Esophagus squamous epithelium (tissue), 5 donors: ENCODE measurements at places on chromosomes 12 and 14.

GRCh38 chr14:105414456-105415371, 4.9 kb upstream of the MTA1 start:
- no peak for DNase-seq

DNA sequence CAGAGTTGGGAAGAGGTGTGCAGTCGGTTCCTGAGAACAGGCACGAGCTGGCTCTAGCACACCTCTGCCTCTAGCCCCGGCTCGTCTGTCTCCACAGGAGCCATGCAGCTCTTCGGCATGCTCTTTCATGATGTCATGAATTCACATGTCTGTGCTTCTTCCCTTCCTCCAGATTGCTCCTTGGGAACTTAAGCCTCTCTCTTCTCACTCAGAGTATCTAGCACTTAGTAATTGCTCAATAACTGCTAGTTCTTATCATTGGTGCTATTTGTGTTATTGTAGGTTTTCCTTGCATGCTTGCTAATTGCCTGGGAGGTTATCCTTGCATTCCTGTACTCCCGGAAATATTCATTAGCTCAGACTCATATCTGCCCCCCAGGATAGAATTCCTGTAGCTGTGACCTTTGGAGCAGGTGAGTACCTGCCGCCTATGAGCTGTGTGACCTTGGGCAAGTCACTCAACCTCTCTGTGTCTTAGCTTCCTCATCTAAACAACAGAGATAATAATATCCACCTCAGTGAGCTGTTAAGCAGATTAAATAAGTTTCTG, 19.5 kb downstream of the FAM181A start:
- DNase-seq = no peak

- DNase-seq = no peak
Observed at GRCh38 chr14:37116933-37117849, 55.2 kb downstream of the SLC25A21 start.

- DNase-seq = no peak
Observed at GRCh38 chr12:12645485-12645884, 33.8 kb downstream of the CREBL2 start.

DNA sequence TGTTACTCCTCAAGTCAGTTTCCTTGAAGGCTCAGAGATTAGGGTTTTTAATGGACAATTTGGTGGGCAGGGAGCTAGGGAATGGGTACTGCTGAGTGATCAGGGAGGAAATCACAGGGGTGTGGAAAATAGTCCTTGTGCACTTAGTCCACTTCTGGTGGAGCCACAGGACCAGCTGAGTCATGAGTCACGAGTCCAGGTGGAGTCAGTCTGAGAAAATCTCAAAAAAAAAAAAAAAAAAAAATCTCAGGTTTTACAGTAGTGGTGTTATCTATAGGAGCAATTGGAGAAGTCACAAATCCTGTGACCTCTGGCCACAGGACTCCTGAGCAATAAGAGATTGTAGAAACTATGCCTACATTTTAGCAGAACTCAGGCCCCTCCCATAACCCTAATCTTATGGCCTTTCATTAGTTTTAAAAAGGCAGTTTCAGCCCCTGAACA, 28.2 kb upstream of the AMN1 start:
- DNase-seq = no peak

GRCh38 chr14:74346341-74346740, 1.9 kb upstream of the VRTN start:
- no peak for DNase-seq

DNA sequence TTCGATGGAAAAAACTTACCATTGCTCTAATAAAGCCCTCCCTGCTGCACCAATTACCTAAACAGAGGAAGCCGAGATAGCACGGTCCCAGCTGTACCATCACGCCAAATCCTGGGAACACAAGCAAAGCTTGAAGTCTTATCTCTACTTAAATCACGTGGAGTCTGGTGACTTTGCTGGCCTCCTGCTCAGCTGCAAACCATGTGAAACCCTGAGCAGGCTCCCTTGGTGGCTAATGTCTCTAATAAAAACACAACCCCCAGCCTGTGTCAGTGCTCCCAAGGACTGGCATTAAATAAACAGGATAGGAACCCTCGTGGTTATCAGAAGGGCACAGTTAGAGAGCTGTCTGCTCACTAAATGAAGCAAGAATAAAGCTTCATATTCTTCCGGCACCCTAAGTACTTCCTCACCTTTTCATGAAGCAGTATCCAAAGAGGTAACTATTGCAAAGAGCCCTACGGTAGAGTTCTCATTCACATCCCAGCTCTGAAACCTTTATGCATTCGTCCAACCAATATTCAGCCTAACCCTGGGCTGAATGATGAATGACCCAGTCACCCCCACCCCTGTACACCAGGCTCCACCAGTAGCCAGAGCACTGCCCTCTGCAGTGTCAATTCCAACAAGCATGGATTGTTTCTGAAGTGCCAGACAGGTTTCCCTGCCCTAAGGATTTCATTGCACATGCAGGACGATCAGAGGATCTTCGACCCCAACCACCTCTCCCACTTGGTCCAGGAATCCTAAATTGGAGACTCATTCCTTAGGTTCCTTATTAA, 452.7 kb upstream of the TMPO start:
- no peak for DNase-seq

DNA sequence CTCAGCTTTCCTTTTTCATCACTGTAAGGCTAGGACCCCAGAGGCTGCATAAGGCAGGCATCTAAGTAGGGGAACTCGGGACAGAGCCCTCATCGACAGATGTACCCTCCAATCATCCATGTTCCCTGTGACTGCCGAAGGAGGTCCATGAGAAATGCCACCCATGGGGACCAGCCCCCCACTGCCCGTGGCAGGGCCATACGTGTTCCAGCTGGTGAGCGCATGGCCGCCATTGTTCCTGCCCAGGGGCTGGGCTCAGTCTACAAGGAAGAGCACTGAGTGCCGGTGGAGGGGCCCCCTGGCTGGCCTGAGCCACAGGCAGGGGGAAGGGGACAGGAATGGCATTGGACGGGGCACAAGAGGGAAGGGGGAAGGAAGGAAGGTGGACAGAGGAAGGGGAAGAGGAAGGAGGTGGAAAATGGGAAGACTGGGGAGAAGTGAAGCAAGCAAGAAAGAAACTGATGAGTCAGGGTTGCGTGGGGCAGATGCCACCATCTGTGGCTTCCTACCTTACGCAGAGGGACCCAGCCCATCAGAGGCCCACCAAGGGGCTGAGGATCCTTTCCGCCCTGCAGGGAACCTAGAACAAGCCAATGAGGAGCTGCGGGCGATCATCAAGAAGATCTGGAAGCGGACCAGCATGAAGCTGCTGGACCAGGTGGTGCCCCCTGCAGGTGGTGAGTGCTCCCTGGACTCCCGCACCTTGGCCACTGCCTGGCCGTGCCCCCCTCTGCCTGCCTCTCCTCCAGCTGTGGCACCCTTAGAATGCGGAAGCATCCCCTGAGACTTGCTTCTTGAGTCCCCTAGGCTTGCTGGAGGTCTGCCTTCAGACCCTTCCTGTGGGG, 120.6 kb upstream of the FKBP4 start:
- DNase-seq = no peak

- no peak for DNase-seq
Observed at GRCh38 chr14:86613786-86614185, 1083.8 kb downstream of the FLRT2 start.

DNA sequence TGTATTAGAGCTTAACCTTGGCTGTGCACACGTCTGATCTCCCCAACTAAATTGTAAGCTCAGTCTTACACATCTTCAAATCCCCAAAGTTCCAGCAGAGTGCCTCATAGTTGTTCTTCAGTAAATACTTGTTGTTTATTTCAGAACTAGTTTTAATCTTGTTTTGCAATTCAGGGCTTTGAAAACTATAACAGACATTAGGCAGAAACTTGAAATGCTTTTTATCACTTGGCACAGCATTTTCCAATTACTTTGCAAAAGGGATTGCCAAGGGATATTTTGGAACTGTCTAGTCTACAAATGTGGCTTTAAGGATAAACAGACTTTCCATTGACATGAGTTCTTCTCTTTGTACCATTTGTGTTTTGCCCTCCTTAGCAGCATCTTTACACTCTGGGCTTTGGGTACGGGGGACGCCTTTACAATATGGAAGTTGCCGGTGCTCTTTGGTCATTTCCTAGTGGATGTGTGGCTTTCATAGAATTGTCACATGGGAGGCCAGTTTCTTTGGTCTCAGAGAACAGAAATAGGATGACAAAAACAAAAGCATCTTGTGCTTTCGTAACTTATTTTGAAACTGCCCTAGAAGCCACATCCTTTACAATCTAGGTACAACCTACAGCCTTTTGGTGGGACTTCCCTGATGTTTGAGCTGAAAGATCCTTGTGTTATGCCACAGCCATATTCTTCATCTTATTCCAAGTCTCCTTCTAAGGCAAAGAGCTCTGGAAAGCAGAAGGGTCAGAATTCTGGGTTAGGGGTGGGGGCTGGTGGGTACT, 96.9 kb downstream of the NPAS3 start:
- DNase-seq = no peak

DNA sequence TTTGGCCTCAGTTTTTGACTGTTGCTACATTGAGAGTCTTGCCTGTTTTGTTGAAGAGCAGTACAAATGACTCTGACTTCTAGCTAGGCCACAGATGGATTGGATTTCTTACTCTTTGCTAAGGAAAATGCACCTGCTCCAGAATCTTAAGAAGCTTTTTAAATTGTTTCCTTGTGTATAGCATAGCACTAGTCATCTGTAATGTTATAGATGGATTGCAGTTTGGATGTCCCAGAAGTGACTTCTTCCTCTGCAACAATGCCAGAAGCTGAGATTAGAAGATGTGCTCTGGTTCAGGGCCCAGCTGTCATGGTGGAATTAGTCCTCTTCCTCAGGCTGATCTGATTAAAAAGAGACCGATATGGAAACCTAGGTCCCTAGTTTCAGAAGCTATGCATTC, 67.9 kb downstream of the DAAM1 start:
- DNase-seq = no peak

DNA sequence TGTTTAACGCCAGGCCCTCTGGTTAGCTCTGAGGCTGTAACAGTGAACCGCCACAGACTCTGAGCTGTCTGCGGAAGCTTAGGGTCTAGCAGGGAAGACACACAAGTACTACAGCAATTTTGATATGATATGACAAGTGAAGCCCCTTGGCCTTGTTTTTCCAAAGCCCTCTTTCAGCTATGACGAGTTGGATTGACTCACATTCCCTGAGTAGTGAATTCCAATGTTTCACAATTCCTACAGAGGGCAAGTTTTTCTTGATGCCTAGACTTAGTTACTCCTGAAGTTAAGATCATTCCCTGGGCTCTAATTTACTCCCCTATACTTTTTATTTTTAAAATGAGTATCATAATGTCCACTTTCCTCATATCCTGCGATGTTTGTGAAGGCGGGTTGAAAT, 53.3 kb upstream of the CISTR start:
- DNase-seq = no peak

- no peak for DNase-seq
Observed at GRCh38 chr12:23947395-23947794, 2.1 kb downstream of the SOX5 start.

DNA sequence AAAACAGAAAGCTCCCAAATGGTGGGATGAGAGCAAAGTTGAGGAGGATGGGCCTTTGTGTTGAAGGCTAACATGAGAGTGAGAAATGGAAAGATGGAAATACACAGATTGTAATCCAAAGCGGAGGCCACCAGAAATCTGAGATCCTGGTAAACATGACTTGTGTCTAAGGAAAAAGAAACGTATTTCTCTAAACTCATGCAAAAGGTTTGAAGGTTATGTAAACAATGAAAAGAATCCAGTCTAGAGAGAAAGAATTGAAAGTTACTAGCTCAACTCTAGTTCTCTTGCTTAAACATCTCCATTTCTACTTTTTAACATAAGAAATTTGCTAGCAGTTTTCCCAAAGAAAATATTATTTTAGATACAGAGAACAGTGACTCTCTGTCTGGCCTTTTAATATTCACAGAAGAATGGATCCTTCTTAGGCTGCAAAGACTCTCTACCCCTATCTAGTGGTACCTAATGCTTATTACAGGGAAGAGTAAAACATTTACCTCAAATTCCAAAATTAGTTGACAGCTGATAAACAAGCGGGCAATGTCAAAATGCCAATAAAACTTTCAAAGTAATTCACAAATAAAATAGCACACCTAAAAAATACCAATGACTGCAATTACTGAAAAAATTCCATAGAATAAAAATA, 75.8 kb upstream of the SOX5 start:
- DNase-seq = no peak

GRCh38 chr14:64201921-64202545, 92.1 kb downstream of the ESR2 start:
- DNase-seq = no peak

- no peak for DNase-seq
Observed at GRCh38 chr12:116265351-116266147, 11.9 kb downstream of the MED13L start.

DNA sequence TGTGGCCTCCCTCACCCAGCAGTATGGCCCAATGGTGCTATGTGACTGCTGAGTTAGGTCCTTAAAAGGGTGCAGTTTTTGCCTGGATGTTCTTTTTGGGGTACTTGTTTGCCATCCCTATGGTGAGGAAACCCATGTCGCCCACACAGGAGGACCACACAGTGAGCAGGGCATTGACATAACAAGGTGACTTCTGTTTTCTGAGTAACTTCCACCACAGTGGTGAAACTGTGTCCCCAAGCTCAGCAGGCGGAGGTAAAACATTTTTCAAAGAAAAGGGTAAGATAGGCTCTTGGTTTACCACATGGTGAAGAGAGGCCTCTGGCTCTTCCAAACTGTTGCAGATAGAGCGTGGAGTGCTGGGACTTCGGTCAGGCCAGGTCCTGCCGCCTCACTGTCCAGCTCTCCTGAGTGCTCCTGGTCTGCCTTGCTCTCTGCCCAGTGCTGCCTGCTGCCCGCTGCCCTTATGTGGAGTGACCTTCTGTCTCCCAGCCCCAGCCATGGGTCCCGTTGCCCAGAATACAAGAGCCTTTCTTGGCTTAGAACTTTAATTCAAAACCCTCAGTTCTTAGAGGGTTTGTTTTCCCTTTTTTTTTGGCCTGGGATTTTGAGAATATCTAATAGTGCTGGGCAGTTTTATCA, 54.0 kb downstream of the TRAF3 start:
- DNase-seq = no peak

- no peak for DNase-seq
Observed at GRCh38 chr12:108146035-108146893, 17.2 kb downstream of the WSCD2 start.

DNA sequence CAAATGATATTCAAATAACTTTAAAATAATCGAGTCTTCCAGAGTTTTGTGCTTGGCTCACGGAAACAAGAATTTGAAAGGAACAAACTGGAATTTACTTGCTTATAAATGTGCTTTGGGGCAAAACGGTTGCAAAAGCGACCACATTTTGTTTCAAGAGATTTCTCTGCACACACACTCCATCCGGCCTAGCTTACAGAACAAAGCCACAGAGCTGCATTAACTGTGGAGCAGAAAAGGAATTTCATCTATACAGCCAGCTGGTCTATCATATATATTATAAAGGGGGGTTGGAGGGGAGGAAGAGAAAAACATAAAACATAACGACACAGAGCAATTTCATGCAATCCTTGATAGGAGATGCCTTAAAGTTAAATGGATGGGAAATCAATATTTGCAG, 153.0 kb downstream of the MYRFL start:
- DNase-seq = no peak

- no peak for DNase-seq
Observed at GRCh38 chr12:27898022-27898421, 74.5 kb downstream of the PTHLH start.

- no peak for DNase-seq
Observed at GRCh38 chr12:116389990-116390389, 112.5 kb upstream of the MED13L start.
